Right atrium auricular region (tissue), 2 donors: ENCODE measurements at places on chromosomes 3 and 15. TPM values are rescaled to one million over a fixed set of nuclear protein-coding genes. Genes with fewer than 3 reads are reported as not detected.

The SERINC4 gene
- total RNA-seq: 0.71 TPM

The PLA2G4D gene
- not detected for total RNA-seq

The CPN2 gene
- not detected for total RNA-seq

The PLCB2 gene
- total RNA-seq: 1.9 TPM

The APOD gene
- total RNA-seq: 93.2 TPM

The NKTR gene
- total RNA-seq: 20.4 TPM

The STRA6 gene
- total RNA-seq: 0.55 TPM

The CDHR4 gene
- total RNA-seq: not detected

The PPP1R14D gene
- not detected for total RNA-seq

The TRANK1 gene
- 10.3 TPM for total RNA-seq

The STOML1 gene
- 23.5 TPM for total RNA-seq

The HHLA2 gene
- not detected for total RNA-seq

The KLHL40 gene
- 0.63 TPM for total RNA-seq

The CLDN18 gene
- 21.0 TPM for total RNA-seq

The DNAJB11 gene
- total RNA-seq: 39.3 TPM

The MOBP gene
- total RNA-seq: not detected

The CCR1 gene
- 1.2 TPM for total RNA-seq

The GPX1 gene
- total RNA-seq: 121 TPM

The RSL24D1 gene
- total RNA-seq: 48.2 TPM

The GAP43 gene
- 1.7 TPM for total RNA-seq

The LCTL gene
- total RNA-seq: not detected

The ANKRD34C gene
- not detected for total RNA-seq

The CPB1 gene
- 0.41 TPM for total RNA-seq

The CSPG4 gene
- total RNA-seq: 32.6 TPM

The SNRK gene
- total RNA-seq: 22.7 TPM

The GTF2E1 gene
- total RNA-seq: 6.8 TPM

The SEMA7A gene
- total RNA-seq: 2.9 TPM

The ZPLD1 gene
- not detected for total RNA-seq

The GRAMD2A gene
- total RNA-seq: not detected

The CLSTN2 gene
- total RNA-seq: 28.3 TPM

The GOLGA8G gene
- total RNA-seq: not detected

The TEX55 gene
- not detected for total RNA-seq

The GREM1 gene
- total RNA-seq: 0.43 TPM

The PCOLCE2 gene
- 148 TPM for total RNA-seq

The SLC28A1 gene
- total RNA-seq: 0.12 TPM

The TLR9 gene
- total RNA-seq: not detected

The NR2E3 gene
- total RNA-seq: not detected

The ISLR gene
- 59.9 TPM for total RNA-seq

The RARB gene
- 15.2 TPM for total RNA-seq

The DISP2 gene
- total RNA-seq: 0.20 TPM

The ITIH3 gene
- total RNA-seq: 0.19 TPM

The CEMIP gene
- 0.22 TPM for total RNA-seq

The EPB42 gene
- total RNA-seq: 1.1 TPM

The VPS8 gene
- 22.7 TPM for total RNA-seq

The CHDH gene
- 2.2 TPM for total RNA-seq
